Stimulated activated CD4-positive, alpha-beta T cell treated with anti-CD3 and anti-CD28 coated beads, Interleukin-12 subunit alpha, Interleukin-12 subunit beta, amount 100 ng/mL, for 24 hours (primary cell): ENCODE measurements at places on chromosomes 4 and X.

GRCh38 chrX:33188286-33188685 lies 23.1 kb downstream of the DMD start:
- no peak for DNase-seq

- no peak for DNase-seq
These were observed 284.2 kb downstream of the RCHY1 start for GRCh38 chr4:75229806-75230570.

- no peak for DNase-seq
These were observed 80.6 kb downstream of the HMGB2 start for GRCh38 chr4:173253561-173253960.

DNA sequence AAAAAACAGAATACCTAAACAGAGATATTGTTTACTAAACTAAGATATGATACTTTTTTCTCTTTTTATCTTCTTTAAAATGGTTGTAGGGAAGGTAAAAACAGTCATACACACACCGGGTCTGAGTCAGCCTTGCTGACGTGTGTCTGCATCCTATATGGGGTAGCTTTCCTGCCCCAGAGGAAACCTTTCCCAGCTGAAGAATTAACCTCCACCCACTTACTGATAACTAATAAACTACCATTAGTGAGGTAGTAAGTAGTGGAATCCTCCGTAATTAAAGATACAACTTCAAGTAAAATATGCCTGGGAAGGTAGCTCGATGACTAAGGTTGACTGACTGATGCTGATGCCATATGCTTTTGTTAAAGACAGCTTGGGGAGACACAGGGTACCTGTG lies 312.2 kb downstream of the DCTD start:
- DNase-seq = no peak

DNA sequence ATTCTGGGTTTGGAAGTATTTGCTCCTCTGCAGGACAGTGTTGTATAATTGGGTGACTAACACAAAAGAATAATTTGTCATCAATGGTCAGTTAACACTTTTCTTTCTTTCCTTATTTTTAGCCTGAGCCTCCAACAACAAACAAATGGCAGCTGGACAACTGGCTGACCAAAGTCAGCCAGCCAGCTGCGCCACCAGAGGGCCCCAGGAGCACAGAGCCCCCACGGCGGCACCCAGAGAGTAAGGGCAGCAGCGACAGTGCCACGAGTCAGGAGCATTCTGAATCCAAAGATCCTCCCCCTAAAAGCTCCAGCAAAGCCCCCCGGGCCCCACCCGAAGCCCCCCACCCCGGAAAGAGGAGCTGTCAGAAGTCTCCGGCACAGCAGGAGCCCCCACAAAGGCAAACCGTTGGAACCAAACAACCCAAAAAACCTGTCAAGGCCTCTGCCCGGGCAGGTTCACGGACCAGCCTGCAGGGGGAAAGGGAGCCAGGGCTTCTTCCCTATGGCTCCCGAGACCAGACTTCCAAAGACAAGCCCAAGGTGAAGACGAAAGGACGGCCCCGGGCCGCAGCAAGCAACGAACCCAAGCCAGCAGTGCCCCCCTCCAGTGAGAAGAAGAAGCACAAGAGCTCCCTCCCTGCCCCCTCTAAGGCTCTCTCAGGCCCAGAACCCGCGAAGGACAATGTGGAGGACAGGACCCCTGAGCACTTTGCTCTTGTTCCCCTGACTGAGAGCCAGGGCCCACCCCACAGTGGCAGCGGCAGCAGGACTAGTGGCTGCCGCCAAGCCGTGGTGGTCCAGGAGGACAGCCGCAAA lies 106.0 kb downstream of the KLHL8 start:
- no peak for DNase-seq

GRCh38 chrX:3699821-3700381 lies 13.5 kb downstream of the PRKX start:
- DNase-seq = no peak

- no peak for DNase-seq
These were observed 905.1 kb upstream of the SLIT2 start for GRCh38 chr4:19346636-19347035.

- no peak for DNase-seq
These were observed 60.0 kb upstream of the CYSLTR1 start for GRCh38 chrX:78387364-78387763.

- DNase-seq = no peak
These were observed 14.3 kb downstream of the SPCS3 start for GRCh38 chr4:176334066-176334465.

GRCh38 chrX:19728915-19729314 lies 158.5 kb downstream of the SH3KBP1 start:
- no peak for DNase-seq

GRCh38 chr4:40737879-40738278 lies 11.9 kb upstream of the NSUN7 start:
- DNase-seq = no peak
